ENCODE measurements at places on chromosomes 4 and X.

GRCh38 chr4:30753316-30753715, 33.1 kb downstream of the PCDH7 start:
- DNase-seq: no peak

DNA sequence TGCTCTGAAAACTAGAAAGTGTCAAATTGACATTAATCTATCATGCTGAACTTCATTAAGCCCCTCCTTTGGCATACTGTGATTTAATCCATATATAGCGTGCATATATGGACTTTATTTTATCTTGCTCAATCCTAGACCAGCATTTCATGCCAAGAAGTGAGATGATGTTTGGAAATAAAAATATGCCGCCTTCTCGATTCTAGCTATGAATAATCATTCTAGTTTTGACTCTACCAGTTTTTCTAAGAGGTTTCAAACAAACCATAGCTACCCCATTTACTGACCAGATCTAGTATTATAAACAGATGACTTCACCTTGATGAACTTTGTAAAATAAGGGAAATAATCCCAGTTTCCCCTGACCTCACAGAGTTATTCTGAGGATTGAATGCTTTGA, 95.0 kb downstream of the ARX start:
- DNase-seq: no peak

GRCh38 chr4:89162496-89162895, 51.2 kb downstream of the TIGD2 start:
- no peak for DNase-seq

DNA sequence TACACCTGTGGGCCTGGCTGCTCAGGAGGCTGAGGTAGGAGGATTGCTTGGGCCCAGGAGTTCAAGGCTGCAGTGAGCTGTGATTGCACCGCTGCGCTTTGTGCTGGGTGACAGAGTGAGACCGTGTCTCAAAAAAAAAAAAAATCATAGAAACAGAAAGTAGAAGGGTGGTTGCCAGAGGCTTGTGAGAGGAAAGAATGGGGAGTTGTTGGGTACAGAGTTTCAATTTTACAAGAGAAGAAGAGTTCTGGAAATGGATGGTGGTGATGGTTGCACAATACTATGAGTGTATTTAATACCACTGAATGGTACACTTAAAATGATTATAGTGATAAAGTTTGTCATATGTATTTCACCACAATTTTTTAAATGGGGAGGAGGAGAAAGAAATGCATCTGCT, 10.2 kb upstream of the GLOD5 start:
- DNase-seq: no peak

DNA sequence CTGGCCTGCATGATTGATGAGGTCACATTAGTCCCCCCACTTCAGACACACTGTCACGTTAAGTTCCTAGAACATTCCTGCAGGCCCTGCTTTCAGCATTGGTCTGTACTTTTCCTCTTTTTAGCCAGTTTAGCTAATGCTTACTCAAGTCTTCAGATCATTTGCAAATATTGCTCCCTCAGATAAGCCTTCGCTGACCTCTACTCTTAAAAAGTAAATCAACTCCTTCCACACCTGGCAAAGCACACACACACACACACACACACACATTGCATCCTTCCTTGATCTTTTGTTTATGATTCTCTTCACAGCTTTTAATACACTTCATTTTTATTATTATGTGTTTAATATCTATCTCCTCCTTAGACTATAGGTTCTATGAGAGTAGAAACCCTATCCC, 31.4 kb downstream of the PARM1 start:
- DNase-seq: no peak

DNA sequence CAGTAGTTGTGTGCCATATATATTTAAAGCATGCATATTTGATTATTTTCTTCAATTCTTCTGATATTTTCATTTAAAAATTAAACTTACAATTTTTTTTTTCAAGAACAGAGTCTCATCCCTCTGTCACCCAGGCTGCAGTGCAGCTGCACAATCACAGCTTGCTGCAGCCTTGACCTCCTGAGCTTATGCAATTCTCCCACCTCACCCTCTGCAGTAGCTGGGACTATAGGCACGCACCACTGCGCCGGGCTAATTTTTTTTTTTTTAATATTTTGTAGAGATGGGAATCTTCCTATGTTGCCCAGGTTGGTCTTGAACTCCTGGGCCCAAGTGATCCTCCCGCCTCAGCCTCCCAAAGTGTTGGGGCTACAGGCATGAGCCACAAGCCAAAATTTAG, 5.8 kb upstream of the DCLK2 start:
- DNase-seq: no peak

All from stimulated activated CD4-positive, alpha-beta T cell treated with anti-CD3 and anti-CD28 coated beads, Interleukin-1b, Interleukin-23, amount 100 ng/mL, for 1 hour (primary cell).